ENCODE measurements at places on chromosomes 2 and 18.

- DNase-seq, result no peak
Observed at GRCh38 chr18:6595666-6596065, 133.8 kb upstream of the ARHGAP28 start.

- DNase-seq, result no peak
Observed at GRCh38 chr18:56921896-56922480, 224.9 kb upstream of the BOD1L2 start.

DNA sequence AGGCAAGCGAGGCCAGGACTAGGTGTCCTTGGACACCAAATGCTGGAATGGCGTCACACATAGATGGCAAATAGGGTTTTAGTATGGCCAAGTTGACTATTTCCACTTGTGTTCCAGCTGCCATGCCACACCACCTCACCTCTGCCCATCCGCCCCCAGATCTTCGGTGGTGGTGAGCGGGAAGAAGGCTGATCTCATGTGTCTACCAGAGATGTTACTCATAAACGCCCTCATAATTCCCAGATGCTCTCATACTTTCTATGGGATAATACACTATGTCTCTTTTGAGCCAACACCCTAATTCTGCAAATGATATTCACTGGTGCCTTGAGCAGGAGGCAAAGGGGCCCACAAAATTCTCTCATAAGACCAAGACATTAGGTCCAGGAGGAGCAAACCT lies 281.1 kb upstream of the FN1 start:
- DNase-seq, result no peak

DNA sequence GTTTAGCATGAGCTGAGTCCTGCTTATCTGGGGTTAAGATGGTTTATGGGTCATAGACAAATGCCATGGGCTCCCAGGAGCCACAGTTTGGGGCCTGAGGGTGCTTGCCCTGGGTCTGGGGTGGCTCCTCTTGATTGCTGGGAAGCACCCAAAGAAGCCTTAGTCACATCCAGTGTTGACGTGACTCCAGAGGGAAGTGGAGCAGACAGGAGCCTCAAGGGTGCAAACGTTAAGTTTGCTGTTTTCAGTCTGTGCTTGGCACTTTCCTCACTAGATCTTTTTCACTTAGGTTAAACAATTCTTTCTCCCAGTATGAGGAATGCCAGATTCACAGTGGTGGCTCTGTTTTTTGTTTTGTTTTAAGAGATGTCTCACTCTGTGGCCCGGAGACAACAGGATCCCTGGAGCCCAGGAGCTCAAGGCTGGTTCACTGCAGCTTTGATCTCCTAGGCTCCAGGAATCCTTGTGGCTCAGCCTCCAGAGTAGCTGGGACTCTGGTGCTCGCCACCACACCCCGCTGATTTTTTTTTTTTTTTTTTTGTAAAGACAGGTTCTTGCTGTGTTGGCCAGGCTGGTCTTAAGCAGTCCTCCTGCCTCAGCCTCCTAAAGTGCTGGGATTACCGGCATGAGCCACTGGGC lies 251.3 kb downstream of the FAM210A start:
- no peak for DNase-seq

GRCh38 chr18:8215741-8216140 lies 393.5 kb upstream of the RAB12 start:
- no peak for DNase-seq

- no peak for DNase-seq
Observed at GRCh38 chr2:187594801-187595200, 40.6 kb upstream of the TFPI start.

Data from CD4-positive, alpha-beta T cell treated with Interleukin-21 for 1 hour (primary cell).